Omental fat pad (tissue), 4 donors: ENCODE measurements at places on chromosomes 11 and 22. TPM values are rescaled to one million over a fixed set of nuclear protein-coding genes. Genes with fewer than 3 reads are reported as not detected.

DNA sequence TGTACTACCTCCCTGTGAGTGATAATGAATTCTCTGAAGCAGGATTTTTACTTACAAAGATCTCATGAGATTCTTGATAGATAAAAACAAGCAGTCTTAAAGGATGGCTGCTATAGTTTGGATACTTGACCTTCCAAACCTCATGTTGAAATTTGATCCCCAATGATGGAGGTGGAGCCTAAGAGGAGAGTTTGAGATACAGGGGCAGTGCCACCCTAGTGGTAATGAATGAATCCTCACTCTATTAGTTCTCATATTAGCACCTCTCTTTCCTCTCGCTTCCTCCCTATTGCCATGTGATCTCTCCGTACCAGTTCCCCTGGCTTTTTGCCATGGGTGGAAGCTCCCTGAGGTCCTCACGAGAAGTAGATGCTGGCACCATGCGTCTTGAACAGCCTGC, 37.9 kb upstream of the OR8B8 start:
- no peak for DNase-seq

DNA sequence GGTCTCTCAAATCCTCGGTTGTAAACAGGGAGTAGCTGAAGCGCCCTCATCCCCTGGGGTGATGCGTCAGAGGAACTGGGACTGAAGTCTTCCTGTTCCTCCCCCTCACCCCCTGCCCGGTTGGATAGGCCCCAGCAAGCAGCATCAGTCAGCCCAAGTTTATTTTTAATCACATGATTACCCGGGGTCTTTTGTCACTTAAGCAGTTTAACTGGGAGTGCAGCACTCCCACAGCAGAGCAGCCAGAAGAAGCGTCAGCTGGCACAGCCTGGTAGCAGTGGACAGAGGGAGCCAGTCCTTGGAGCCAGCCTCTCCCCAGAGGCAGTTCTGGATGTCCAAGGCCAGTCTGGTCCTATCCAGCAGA, 342.1 kb downstream of the CTTN start:
- DNase-seq = no peak

Gene OR52H1
- not detected for total RNA-seq

DNA sequence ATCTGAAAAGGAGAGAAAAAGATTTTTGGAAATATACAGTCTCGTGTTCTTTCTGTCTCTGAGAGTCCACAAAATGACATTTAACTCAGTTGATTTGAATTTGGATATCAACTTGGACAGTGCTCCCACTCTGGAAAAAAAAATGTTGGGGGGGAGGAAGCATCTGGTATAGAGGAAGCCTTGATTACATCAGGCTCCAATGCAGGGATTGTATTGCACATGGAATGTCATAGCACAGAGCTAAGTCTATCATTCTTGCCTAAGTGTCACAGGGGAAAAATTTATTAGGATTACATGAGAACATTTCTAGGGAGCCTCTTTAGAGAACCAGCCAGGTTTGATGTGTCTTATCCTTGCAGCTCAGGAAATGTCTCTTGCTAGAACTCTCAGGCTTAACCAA, 23.0 kb downstream of the MS4A6A start:
- DNase-seq = no peak

DNA sequence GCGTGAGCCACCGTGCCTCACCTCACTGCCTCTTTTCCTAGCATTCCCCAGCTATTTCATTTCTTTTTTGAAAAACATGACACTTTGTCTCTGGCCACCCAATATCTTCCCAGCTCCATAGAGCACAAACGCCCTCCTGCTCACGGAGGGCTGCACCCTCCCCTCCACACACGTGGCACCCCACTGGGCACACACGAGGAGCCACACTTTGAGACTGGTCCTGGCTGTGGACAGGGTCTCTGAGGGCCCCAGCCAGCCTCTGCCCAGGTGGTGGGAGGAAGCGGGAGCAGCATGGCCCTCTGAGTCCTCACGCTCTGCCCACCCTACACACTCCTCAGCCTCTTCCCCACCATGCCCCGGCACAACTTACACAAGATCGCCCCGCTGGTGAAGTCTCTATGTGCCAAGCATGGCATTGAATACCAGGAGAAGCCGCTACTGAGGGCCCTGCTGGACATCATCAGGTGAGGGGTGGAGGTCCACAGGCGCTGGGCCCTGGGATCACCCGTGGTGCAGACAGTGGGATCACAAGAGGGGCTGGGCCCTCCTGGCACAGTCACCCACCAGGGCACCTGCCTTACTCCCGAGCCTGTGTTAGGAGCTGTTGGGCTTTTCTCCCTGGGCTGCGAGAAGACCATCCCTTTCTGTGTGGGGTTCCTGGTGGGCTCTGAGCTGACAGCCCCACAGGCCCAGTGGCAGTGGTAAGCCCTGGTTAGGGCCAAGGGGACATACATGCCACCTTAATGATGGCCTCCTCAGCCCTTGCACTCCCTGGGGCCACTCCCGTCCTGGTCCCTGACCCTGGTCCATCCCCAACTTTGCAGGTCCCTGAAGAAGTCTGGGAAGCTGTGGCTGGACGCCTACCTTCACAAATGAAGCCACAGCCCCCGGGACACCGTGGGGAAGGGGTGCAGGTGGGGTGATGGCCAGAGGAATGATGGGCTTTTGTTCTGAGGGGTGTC, 26.2 kb downstream of the FADS3 start:
- DNase-seq = no peak

DNA sequence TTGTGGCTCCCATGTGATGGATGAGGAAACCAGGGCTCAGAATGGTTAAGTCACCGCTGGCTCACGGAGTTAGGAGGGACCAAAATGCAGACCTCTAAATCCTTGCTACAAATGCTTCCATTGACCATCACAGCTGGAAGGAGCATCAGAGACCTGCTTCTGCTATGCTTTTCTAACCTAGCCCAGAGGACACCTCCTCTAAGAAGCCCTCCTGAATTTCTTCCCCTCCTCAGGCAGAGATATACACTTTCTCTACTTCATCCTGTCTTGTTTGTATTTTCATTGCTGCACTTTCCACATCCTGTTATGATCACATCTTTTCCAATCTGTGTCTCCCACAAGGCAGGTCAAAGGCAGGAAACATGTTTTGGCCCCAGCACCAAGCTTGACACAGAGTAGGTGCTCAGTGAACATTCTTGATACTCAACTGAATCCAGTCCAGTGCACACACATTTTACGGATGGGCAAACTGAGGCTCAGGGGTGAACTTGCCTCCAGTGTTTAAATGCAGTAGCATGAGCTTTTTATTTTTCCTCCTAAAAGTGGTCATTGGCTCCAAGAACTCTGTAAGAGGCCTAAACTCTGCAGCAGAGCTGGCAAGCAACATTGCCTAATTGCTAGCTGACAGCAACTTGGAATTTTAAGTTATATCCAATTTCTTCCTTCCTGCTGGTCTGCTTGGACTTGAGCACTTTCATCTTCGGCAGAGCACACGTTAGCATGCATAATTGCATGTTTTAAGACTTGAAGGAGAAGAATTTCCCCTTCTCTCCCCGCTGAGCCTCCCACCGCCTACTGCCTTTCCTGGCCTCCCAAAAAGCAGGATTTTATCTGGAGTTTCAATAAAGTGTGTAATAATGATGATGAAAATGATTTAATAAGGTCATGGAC, 12.7 kb downstream of the SCUBE1 start:
- DNase-seq = no peak

DNA sequence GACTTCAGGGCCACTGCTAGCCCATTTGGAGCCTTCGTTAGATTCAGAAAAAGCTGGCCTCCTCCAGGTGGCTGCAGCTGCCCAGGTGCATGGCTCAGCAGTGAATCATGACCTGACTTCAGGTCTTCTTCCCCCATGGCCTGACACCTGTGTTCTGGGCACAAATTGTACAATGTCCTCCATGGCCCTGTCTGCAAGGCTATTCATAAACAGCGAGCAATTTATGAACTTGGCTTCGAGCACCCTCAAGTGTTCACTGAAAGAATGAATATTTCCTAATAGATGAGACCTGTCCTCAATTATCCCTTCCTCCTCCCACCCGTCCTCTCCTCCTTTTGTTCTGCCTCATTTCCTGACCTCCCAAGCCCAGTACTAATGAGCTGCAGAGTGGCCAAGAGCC, 12.2 kb upstream of the VPS37C start:
- no peak for DNase-seq

DNA sequence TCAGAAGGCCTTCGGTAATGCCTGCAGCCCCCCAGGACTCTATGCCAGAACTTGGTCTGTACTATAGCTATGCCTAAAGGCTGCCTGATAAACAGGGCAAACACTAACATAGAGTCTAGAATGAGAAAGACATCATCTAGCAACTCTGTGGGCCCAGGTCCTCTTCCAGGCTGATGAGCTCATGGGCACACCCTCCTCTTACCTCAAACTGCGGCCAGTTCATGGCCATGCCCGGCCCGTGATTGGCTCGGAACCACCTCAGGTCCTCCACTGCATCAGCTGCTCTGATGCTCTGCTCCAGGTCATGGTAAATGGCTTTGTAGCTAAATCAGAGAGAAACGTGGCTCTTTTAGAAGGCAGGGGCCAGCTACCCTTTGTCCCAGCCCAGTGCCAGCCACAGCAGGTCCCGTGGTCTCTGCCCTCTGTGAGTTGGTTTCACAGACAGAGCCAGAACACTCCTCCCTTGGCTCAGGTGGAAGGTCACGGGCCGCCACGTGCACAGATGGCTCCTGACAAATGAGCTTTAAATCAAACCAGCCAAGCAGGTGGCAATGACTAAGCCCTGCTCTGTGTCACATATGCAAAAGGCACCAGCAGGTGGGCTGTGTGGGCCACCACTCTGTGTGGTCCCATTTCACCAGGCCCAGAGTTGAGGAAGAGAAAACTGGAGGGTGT, 25.0 kb upstream of the ARFGAP3 start:
- DNase-seq = no peak

Gene ANKK1
- total RNA-seq = 0.24 TPM

Gene KRTAP5-2
- total RNA-seq = not detected

- DNase-seq = no peak
Measured at GRCh38 chr22:50268655-50269113, 1.5 kb downstream of the MAPK11 start.

DNA sequence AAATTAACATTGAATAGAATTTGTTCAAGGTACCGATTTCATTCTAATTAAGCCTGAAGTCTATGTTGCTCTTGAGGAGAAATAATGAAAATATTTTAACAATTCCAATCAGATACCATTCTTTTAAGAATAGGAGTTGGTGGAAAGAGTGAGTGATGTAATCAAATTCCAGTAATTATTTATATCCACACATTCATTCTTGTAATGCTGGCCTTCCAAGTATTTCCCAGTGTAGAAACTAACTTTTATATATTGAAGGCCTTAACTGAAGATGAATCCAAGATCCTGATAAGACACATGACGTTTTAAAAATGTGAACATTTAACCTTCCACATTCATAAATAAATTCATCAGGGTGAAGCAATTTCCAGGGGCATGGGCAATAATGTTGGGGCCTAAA, 36.6 kb upstream of the PAX6 start:
- DNase-seq = no peak

Gene SULT4A1
- total RNA-seq = not detected

Gene OR56B4
- not detected for total RNA-seq

DNA sequence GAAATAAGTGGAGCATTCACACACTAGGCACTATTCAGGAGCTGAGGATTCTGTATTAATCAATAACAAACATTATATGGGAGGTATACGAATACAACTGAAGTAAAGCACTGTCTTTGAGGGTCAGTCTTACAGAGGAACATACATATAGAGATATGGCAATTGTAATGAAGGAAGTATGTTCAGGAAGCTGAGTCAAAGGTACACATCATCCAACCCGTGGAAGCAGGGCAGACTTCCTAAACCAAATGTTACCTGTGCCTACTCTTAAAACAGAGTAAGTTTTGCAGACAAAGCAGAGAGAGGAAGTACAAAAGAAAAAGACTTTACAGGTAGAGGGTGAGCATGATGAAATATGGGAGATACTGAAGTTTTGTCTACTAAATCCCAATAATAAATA, 481.2 kb upstream of the ARHGAP42 start:
- no peak for DNase-seq

GRCh38 chr11:92399705-92400104, 175.1 kb downstream of the FAT3 start:
- no peak for DNase-seq

Gene RIN1
- 3.5 TPM for total RNA-seq

Gene CARD16
- 22.2 TPM for total RNA-seq

Gene MPEG1
- 45.4 TPM for total RNA-seq

DNA sequence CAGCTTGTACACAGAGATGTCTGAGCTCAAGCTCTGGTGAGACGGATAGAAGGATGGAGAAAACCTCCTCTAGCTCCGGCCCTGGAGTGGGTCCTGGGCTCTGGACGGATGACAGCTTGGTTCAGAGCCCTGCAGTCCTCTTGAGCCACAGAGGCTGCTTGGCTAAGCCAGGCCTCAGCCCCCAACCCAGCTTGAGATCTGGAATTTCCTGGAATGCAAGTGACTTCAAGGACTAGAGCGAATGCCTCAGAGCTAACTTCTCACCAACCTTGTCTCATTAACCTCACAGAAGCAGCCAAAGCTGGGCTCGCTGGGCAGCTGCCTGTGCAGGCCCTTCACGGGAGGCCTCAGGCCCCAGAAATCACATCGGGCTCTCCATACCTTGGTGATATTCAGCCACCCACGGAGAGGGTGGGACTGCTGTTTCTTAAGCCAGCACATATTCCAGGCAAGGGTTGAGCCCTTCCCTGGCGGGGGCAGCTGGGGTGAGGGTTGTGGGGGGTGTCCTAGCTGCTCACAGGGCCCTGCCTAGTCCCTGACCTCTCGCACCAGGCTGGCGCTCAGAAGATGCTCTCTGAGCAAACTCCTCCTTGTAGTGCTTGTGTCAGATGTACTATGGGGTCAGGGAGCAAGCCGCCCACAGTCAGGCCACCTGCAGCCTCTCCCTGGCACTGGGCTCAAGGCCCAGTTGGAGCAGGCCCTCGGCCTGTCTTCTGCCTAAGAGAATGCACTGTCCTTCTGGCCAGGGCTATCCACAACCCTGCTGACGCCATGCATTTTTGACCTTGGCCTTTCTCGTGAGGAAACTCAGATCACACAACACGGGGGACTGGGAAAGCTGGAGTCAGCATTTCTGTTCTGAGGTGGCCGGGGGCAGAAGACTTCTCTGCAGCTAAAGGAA, 73.6 kb upstream of the TTLL12 start:
- DNase-seq = no peak

GRCh38 chr11:28505232-28505631, 397.0 kb downstream of the METTL15 start:
- no peak for DNase-seq

DNA sequence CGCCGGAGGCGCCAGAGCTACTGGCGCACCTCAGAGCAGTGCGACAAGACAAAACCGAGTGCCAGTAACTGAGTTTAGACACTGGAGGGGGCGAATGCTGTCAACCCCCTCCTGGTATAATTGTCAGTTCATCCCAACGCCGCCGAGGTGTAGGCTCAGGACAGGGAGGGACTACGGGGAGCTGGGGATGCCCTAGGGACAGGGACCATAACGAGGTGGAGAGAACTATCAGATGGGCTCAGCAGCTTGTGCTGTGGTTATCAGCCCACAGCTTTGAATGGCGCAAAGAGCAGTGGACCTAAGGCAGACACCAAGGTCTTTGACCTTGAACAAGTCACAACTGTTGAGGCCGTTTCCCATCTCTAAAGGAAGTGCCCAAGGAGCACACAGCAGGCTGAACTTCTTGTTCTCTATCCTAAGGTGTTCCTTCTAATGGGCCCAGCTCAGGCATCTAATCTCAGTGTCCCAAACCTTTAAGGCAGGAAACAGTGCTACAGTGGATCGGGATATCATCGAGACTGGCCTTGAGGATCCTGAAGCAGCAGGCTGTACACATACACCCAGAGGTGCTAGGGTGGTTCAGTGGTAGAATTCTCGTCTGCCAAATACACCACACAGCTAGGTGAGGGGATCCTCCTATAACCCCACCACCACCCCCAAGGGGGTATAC, 958 bp upstream of the TUT1 start:
- no peak for DNase-seq

Gene HORMAD2
- not detected for total RNA-seq

Gene ADM
- total RNA-seq = 1,099 TPM

Gene HBB
- 185 TPM for total RNA-seq
